ENCODE measurements at places on chromosomes 5 and 9. TPM values are rescaled to one million over a fixed set of nuclear protein-coding genes. Genes with fewer than 3 reads are reported as not detected.

- no peak overlapping the region for H3K27ac ChIP-seq
- H3K27me3 ChIP-seq = no peaks in the 10 kb centered on the region
- DNase-seq = no peak
- no peaks in the 10 kb centered on the region for H3K36me3 ChIP-seq
- no peaks in the 10 kb centered on the region for H3K4me1 ChIP-seq
- H3K4me3 ChIP-seq = no peak overlapping the region
Measured at GRCh38 chr5:10581867-10582511, 18.1 kb downstream of the ANKRD33B start.

DNA sequence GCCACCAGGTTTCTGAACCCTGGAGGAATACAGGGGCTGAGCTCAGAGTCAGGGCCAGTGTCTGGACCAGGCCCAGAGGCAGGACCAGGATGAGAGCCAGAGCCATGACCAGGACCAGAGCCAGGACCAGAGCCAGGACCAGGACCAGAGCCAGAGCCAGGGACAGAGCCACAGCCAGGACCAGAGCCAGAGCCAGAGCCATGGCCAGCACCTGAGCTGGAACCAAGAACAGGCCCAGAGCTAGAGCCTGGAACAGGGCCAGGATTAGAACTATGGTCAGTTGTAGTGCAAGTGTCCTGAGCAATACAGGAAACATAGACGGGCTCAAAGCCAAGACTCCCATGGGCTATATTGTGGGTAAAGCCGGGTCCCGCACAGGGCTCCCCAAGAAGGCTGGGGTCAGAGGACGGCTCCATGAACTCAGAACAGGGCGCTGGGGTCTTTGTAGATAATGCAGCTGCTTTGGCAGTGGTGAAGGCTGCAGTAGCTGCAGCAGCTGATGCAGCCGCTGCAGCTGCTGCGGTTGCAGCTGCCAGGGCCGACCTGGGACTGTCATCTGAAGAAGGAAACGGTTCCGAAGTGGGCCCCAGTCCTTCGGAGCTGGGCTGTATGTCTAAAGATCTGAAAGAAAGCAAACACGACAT lies 559 bp downstream of the SPAG8 start:
- H3K4me3 ChIP-seq = peak overlapping the region; percentile 78
- peak overlapping the region; percentile 6 for H3K27ac ChIP-seq
- DNase-seq = no peak
- no peaks in the 10 kb centered on the region for H3K4me1 ChIP-seq

DNA sequence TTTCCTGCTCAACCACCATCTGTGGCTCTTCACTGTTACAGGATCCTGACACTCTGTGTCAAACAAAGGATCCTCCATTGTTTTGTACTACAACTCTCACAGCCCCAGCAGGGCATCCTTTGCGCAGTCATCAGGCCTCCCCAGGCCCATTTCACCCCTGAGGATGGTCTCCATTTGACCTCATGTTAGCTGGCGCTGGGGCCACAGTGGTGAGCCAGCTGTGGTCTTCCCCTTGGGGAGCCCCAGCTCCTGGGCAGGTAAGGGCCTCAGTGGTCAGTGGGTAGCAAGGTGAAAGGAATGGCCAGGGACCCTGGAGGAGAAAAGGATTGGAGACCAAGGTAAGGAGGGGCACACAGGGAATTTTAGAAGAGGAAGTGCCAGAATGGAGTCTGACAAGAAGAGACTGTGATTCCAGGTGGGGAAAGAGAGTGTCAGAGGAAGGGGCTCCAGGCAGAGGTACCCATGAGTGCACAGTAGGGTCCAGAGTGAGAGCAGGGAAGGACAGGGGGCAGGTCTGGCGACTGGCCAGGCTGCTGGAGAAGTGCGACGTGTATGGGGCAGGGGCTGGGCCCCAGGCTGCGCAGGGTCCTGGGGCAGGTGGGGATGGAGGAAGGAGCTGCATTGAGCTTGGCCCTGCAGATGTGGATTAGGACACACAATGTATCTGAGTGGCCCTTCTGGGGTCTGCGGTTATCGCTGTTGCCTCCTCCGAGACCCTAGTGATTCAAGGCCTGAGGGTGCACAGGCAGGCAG lies 109.9 kb downstream of the PHF2 start:
- no peaks in the 10 kb centered on the region for H3K27me3 ChIP-seq
- no peaks in the 10 kb centered on the region for H3K36me3 ChIP-seq
- DNase-seq = peak; percentile 29
- H3K4me1 ChIP-seq = no peaks in the 10 kb centered on the region

- H3K4me1 ChIP-seq = no peaks in the 10 kb centered on the region
- H3K27me3 ChIP-seq = peaks cover 5% of the 10 kb centered on the region
- H3K4me3 ChIP-seq = no peak overlapping the region
- H3K27ac ChIP-seq = no peak overlapping the region
- DNase-seq = no peak
Measured at GRCh38 chr5:149348518-149348917, 3.2 kb downstream of the GRPEL2 start.

DNA sequence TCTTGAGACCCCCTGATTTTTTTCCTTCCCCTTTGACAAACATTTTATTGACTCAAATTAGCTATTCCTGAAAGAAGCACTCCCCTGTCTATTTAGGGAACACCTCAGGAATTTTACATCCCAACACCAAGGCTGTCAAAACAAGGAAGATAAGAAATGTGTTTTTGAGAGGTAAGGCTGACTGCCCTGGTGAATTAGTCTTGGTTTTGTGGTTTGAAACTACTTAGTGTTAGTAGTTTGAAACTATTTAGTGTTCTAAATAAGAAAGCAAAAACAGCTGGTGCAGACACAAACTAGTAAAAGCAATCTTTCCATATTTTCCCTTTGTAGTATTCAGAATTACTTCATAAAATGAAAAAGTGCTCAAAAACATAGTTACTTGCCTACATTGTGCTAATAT lies 120.7 kb downstream of the PCSK1 start:
- no peak overlapping the region for H3K4me3 ChIP-seq
- H3K36me3 ChIP-seq = no peaks in the 10 kb centered on the region
- no peaks in the 10 kb centered on the region for H3K27me3 ChIP-seq

DNA sequence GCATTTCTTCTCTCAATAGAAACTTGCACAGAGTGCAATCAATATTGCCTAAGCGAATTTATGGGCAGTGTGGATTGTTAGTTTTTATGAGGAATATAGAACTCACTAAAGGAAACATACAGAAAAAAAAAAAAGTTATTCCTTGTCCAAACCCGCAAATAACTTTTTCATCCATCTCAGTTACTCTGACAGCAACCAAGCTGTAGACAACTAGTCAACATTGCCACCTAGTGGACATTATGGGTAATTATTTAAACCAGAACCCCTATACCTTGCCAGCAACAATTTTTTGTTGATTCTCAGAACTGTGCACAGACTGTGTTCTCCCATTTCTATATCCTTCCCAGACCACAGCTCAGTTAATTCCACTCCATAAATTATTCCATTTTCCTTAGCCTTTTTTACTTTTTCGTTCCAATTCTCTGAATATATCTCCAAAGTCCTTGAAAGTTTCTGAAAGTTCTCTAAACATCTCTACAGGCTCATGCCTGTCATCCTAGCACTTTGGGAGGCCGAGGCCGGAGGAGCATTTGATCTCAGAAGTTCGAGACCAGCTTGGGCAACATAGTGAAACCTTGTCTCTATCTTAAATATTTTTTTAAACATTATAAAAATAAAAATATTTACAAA lies 2.6 kb upstream of the AFAP1L1 start:
- H3K27ac ChIP-seq = no peak overlapping the region
- H3K36me3 ChIP-seq = no peaks in the 10 kb centered on the region
- H3K27me3 ChIP-seq = peaks cover 42% of the 10 kb centered on the region
- no peak overlapping the region for H3K4me3 ChIP-seq

GRCh38 chr5:10726913-10727517 lies 34.0 kb downstream of the DAP start:
- H3K4me3 ChIP-seq = no peak overlapping the region
- H3K27ac ChIP-seq = no peak overlapping the region
- H3K36me3 ChIP-seq = peaks cover 18% of the 10 kb centered on the region
- H3K4me1 ChIP-seq = peaks cover 14% of the 10 kb centered on the region
- DNase-seq = no peak
- no peaks in the 10 kb centered on the region for H3K27me3 ChIP-seq

DNA sequence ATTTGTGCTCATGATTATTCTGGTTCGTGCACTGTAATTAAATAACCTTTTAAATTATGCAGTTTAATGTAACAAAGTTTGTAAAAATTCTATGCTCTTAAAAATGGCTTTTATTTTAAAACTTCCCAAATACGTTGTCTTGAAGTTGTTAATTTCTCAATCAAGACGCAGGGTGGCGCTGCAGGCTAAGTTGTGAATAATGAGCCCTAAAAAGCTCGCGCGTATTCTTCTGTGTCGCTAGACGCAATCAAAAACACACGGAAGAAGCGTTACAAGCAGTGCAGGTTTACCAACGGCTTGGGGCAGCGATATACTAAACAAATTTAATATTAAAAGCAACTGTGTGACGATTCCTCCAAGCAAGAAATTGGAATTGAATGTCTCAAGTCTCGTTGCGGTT lies at the start of gene PCDHB4:
Gene PCDHB4 (plus strand): TSS at position 256 of the 400 bp plus-strand sequence. CDS start 181 bp downstream, outside the sequence.
- no peaks in the 10 kb centered on the region for H3K4me1 ChIP-seq
- H3K27ac ChIP-seq = no peak within 1 kb of the TSS
- no peak within 1 kb of the TSS for H3K4me3 ChIP-seq
- peak; percentile 81 for DNase-seq
- H3K27me3 ChIP-seq = no peaks in the 10 kb centered on the region
- no peaks in the 10 kb centered on the region for H3K36me3 ChIP-seq

- H3K27ac ChIP-seq = no peak overlapping the region
- DNase-seq = no peak
- H3K4me3 ChIP-seq = no peak overlapping the region
Measured at GRCh38 chr9:4667681-4668080, 1.4 kb upstream of the SPATA6L start.

GRCh38 chr5:66558560-66558959 lies 37.6 kb upstream of the MAST4 start:
- DNase-seq = no peak
- no peaks in the 10 kb centered on the region for H3K36me3 ChIP-seq
- H3K27me3 ChIP-seq = no peaks in the 10 kb centered on the region
- H3K4me3 ChIP-seq = no peak overlapping the region
- no peak overlapping the region for H3K27ac ChIP-seq
- H3K4me1 ChIP-seq = no peaks in the 10 kb centered on the region

GRCh38 chr5:16992444-16992843 lies 56.4 kb upstream of the MYO10 start:
- H3K27ac ChIP-seq = no peak overlapping the region
- DNase-seq = no peak
- H3K36me3 ChIP-seq = no peaks in the 10 kb centered on the region
- no peaks in the 10 kb centered on the region for H3K27me3 ChIP-seq
- peaks cover 6% of the 10 kb centered on the region for H3K4me1 ChIP-seq
- no peak overlapping the region for H3K4me3 ChIP-seq

Gene LCN10
- total RNA-seq = 0.36 TPM

Gene CEL
- total RNA-seq = 2.6 TPM

- H3K27me3 ChIP-seq = no peaks in the 10 kb centered on the region
- H3K4me3 ChIP-seq = no peak overlapping the region
- H3K4me1 ChIP-seq = peaks cover 3% of the 10 kb centered on the region
- no peak for DNase-seq
Measured at GRCh38 chr9:2214707-2215106, 199.6 kb downstream of the SMARCA2 start.

DNA sequence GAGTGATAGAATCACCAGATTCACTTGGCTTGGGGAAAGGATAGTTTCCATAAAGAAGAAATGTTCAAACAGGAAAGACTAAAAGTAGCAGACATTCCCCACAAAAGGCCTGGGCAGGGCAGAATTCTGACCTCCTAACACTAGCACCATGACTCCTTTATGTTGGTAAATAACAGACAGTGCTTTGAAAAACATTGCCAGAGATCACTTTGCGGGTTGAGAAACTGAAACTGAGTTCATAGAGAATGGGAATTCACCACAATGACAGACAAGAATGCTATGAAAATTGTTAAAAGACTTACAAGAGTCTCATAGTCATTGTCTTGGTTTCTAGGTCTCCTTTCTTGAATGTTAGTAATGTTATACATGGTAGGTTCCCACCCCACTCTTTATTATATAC lies 172.5 kb upstream of the GLRA1 start:
- H3K36me3 ChIP-seq = no peaks in the 10 kb centered on the region
- no peak overlapping the region for H3K4me3 ChIP-seq
- no peak for DNase-seq
- peak overlapping the region; percentile 91 for H3K27ac ChIP-seq

Gene SLC6A18
- not detected for total RNA-seq

Gene GADD45G
- total RNA-seq = 9.6 TPM

Gene LCN9
- total RNA-seq = 10.4 TPM

Gene ADAMTS12
- 140 TPM for total RNA-seq

Gene CCNJL
- total RNA-seq = 13.8 TPM

Gene NMUR2
- not detected for total RNA-seq
